ENCODE measurements at places on chromosomes 5 and 9. TPM values are rescaled to one million over a fixed set of nuclear protein-coding genes. Genes with fewer than 3 reads are reported as not detected.

The BNC2 gene
- 19.5 TPM for total RNA-seq

The ARL14EPL gene
- total RNA-seq = not detected

The SYNPO gene
- 13.5 TPM for total RNA-seq

The PCDHB6 gene
- 0.12 TPM for total RNA-seq

The CDKN2B-AS1 gene
- not detected for total RNA-seq

The CD14 gene
- total RNA-seq = 4.3 TPM

The SH3GL2 gene
- not detected for total RNA-seq

The MAT2B gene
- 32.1 TPM for total RNA-seq

The FRRS1L gene
- 1.2 TPM for total RNA-seq

The RIOK2 gene
- total RNA-seq = 10.4 TPM

The FAM221B gene
- not detected for total RNA-seq

The TRPM6 gene
- not detected for total RNA-seq

The ZNF608 gene
- total RNA-seq = 10.5 TPM

The PTGS1 gene
- 110 TPM for total RNA-seq

The FGD3 gene
- not detected for total RNA-seq

The ARHGEF28 gene
- 7.9 TPM for total RNA-seq

The ABLIM3 gene
- 28.5 TPM for total RNA-seq

The SEC61B gene
- 96.7 TPM for total RNA-seq

The ACOT12 gene
- not detected for total RNA-seq

The FUT7 gene
- not detected for total RNA-seq

The PNPLA7 gene
- total RNA-seq = 0.23 TPM

The DMRT3 gene
- not detected for total RNA-seq

The C5 gene
- total RNA-seq = 5.6 TPM

The FAM153A gene
- not detected for total RNA-seq

The PCDHGA9 gene
- total RNA-seq = 1.4 TPM

The GPSM1 gene
- total RNA-seq = 41.1 TPM

The MARCOL gene
- not detected for total RNA-seq

The PCDHB3 gene
- not detected for total RNA-seq

The IL13 gene
- not detected for total RNA-seq

The PCDHA11 gene
- total RNA-seq = not detected

The IFNB1 gene
- not detected for total RNA-seq

The GPR21 gene
- 1.5 TPM for total RNA-seq

The PCDHGA12 gene
- 27.2 TPM for total RNA-seq

The F2RL2 gene
- 12.0 TPM for total RNA-seq

The BTNL8 gene
- 1.2 TPM for total RNA-seq
